ENCODE measurements at places on chromosomes 3 and 15.

DNA sequence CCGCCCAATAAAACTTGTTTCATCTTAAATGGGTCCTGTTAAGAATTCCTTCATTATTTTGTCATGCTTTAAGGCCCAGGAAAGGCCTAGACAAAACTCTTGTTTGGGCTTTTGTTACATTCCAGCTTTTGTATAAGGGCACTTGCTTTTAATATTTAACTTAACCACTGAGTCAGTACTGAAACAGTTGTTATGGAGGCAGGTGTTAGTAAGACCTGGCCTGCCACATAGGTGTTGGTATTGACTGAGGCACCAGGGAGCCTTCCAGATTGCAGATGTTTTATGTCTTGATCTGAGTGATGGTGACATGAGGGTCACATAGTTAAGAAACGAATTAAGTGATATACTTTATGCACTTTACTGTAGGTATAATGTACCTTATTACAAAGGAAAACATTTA lies 274.9 kb upstream of the TGFBR2 start:
- DNase-seq, result no peak

- DNase-seq, result no peak
Observed at GRCh38 chr3:115146418-115147328, at the start of gene ZBTB20. Gene ZBTB20 (minus strand): TSS chr3:115147288.

- DNase-seq, result no peak
Observed at GRCh38 chr3:135368316-135368715, 573.3 kb downstream of the EPHB1 start.

DNA sequence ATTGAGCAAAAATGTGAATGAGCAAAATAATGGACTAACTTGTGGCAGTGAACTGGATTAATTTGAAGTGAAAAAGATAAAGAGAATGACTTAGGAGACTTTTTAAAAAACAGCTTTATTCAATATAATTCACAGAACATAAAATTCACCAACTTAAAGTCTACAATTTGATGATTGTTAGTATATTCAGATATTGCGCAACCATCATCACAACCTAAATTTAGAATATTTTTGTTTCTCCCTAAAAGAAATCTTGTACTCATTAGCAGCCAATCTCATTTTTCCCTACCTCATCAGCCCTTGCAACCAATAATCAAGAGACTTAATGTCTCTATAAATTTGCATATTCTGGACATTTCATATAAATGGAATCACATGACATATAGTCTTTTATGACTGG lies 496.5 kb downstream of the IGSF11 start:
- DNase-seq, result no peak

DNA sequence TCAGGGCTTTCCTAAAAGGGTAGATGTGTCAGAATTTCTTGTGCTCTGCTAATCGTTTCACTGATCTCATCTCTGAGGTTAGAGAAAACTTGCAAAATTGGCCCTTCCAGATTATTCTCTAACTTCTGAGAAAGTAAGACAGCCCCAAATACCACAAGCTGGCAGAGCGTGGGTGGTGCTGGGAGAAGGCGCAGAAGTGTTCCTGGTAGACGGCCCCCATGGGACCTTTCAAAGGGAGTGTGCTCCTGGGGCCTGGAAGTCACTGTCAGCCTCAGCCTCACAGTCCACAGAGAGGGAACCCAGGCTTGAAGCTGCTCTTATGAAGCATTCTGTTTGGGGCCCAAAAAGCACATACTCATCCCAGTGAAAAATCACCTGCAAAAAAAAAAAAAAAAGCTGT lies 86.5 kb upstream of the PFN2 start:
- DNase-seq, result no peak

DNA sequence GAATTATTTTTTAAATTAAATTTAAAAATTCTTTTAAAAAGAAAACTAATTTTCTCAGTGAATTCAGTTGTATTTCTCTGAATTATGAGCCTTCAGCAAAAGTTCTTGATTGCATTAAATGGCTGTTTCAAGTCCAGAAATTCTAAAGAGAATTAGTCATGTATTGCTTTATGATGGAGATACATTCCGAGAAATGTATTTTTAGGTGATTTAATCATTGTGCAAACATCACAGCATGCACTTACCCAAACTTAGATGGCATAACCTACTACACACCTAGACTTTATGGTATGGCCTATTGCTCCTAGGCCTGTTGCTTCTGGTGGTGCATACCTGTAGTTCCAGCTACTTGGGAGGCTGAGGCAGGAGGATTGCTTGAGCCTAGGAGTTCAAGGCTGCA lies 44.3 kb upstream of the GCNT3 start:
- DNase-seq, result no peak

DNA sequence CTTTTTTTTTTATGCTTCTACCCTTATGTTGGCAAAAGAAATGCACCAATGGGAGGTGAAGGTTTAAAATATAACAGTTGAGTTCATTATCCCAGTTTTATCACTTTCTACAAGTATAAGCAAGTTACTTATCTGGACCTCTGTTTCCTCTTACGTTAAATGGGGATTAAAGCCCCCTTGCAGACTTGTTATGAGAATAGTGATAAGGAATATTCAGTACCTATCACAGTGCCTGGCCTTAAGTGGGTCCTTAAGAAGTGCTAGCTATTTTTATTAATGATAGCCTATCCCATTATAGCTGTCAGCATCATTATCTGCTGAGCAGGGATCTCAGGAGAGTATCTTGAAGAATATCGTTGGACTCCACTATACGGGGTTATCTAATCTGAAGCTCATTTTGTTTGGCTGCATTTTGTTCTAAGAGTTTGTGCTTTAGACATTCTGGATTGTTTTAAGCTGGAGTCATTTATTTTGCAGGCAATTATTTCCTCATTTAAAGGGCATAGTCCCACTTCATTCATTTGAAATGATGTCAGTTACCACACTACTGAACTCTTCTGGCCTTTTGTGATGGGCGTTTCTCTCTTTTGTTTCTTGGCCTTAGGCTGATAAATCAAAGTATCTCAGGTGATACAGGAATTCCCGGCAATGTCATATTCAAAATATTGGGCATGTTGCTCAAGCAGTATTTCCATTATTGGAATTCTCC lies 28.8 kb downstream of the RAB8B start:
- no peak for DNase-seq

DNA sequence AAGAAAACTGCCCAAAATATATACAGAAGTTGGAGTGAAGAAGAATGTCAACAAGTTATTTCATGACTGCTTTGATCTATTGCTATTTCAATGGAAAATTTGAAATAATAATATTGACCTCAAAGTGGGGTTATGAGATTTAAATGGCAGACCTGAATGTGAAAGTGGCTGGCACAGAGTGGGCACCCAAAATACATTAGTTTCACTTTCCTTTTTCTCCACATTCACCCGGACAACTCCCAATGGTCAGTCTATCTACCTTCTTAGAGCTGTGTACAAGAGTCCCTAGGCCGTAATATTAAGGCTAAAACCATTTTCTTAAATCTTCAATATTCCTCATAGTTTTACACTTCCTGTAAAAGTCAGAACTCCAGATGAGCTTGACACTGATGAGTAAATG lies 61.6 kb upstream of the ETV5 start:
- DNase-seq, result no peak

DNA sequence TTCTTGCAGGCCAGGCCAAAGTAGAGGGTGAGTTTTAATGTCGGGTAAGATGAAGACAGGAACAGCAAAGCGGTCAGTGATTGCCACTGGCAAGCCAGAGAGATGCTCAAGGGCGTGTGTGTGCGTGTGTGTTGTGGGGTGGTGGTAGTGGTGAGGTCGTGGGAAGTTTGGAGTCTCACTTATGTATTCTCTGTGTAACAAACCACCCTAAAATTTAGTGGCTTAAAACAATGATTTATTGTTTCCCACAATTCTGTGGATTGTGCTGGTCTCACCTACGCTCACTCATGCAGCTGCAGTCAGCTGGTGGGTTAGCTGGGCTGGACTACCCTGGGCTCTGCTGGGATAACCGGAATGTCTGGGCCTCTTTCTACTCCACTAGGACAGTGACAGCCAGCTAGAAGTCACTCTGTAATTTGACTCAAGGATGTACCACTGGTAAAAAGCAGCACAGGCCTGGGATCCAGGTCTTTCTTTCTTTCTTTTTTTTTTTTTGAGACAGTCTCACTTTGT lies 50.9 kb upstream of the BHLHE40 start:
- no peak for DNase-seq

DNA sequence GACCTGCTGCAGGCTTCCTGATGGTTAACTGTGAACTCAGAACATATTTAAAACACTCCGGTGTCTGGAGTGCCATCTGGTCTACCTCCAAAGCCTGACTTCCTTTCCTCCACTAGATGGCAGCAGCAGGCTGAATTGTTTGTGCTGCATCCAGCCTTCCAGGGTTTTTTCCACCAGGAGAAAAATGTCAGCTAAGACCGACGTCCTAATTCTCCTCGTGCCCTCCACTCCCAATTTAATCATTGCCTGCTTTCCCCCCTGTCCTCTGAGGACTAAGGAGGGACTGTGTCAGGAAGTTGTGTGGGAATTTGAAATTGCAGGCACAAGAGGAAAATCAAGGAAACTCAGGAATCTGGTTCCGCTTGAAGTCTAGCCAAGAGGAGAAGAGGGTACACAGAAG lies 165.2 kb upstream of the UMPS start:
- DNase-seq, result no peak

- no peak for DNase-seq
Observed at GRCh38 chr3:194284351-194284750, 66.8 kb downstream of the CPN2 start.

GRCh38 chr15:40055576-40056293 lies 16.8 kb upstream of the SRP14 start:
- no peak for DNase-seq

GRCh38 chr15:56468401-56468800 lies 3.5 kb upstream of the MNS1 start:
- DNase-seq, result no peak

GRCh38 chr3:13477943-13478342 lies 2.2 kb upstream of the HDAC11 start:
- DNase-seq, result no peak

GRCh38 chr3:185320949-185321348 lies 42.0 kb upstream of the MAP3K13 start:
- no peak for DNase-seq
